Stimulated activated CD4-positive, alpha-beta T cell treated with anti-CD3 and anti-CD28 coated beads, Interleukin-2, amount 100 ng/mL, for 24 hours (primary cell): ENCODE measurements at places on chromosomes 2 and 18.

- no peak for DNase-seq
Observed at GRCh38 chr18:48938827-48939204, 11.9 kb downstream of the SMAD7 start.

- no peak for DNase-seq
Observed at GRCh38 chr2:212843409-212844199, 305.0 kb upstream of the ERBB4 start.

- no peak for DNase-seq
Observed at GRCh38 chr2:81996332-81996731, 1691.8 kb upstream of the LRRTM1 start.

- no peak for DNase-seq
Observed at GRCh38 chr18:27762054-27762453, 414.9 kb downstream of the CDH2 start.

- peak; percentile 38 for DNase-seq
Observed at GRCh38 chr2:234335661-234336228, 161.1 kb downstream of the ARL4C start.

DNA sequence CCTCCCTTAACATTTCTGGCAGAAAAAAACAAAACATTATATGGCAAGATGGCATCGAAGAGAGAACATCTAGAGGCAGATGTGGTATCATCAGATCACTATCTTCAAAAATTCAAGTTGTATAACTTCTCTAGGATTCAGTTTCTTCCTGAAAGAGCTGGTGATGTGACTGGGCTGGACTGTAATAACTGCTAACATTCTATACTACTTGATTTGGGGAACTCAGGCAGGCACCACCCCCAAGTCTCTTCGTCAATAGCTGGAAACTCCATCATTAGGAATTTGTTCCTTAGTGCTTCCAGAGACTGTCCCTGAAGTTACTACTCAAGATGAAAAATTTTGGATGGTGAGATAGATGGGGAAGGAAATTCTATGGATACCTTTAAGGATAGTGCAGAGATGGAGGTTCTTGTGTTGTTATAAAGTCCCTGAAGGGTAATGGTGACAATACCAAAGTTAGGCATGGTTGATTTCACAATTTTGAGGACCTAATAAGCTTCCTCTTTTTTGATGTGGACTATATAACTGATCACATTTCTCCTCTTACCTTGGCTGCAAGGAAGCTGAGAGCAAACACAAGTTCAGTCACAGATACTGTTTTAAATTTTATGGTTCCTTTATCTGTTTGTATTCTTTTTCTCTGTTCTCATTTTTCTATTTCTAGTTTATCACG, 59.1 kb upstream of the PGAP1 start:
- no peak for DNase-seq

DNA sequence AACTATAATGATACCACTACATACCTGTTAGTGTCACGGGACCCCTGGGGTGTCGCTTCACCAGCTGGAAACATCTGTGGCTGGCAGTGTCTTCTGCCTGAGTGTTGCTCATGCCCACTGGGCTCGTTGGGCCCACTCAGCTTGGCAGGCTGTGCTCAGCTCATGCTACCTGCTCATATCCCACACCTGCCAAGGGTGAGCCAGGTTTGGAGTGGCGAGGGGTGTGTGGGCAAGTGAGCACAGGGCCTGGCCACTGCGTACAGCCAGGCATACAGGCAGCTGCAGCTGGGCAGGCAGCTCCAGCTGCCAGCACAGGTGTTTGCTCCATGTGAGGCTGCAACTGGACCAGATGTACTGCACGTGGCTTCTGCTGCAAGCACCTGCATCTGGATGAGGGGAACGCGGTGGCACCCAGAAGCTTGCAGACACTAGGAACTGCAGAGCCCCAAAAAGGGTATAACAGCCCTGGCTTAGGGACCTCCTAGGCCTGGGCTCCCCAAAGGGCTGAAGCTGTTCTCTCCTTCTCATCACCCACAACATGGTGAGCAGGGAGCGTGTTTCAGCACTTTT, 70.1 kb downstream of the SUCLG1 start:
- no peak for DNase-seq

GRCh38 chr18:23231340-23232021, 96.2 kb downstream of the CABLES1 start:
- peak; percentile 68 for DNase-seq
